ENCODE measurements at places on chromosomes 3 and 15.

GRCh38 chr3:113441051-113441770, at the start of gene CFAP44:
Gene CFAP44, minus strand, starts transcription at chr3:113441493. Its CDS starts 7,829 bp downstream, at chr3:113433664.
- DNase-seq, result peak; percentile 74
- H3K27me3 ChIP-seq, result no peaks in the 10 kb centered on the region
- no peaks in the 10 kb centered on the region for H3K4me1 ChIP-seq
- H3K36me3 ChIP-seq, result peaks cover 3% of the 10 kb centered on the region
- peak within 1 kb of the TSS; percentile 39 for H3K4me3 ChIP-seq

- H3K27ac ChIP-seq, result peak overlapping the region; percentile 64
- H3K27me3 ChIP-seq, result no peaks in the 10 kb centered on the region
- peaks cover 40% of the 10 kb centered on the region for H3K36me3 ChIP-seq
- H3K4me1 ChIP-seq, result peaks cover 27% of the 10 kb centered on the region
- no peak overlapping the region for H3K4me3 ChIP-seq
- peak; percentile 65 for DNase-seq
Observed at GRCh38 chr3:142022381-142022780, 127.0 kb downstream of the TFDP2 start.

GRCh38 chr15:25892126-25892525, 29.0 kb upstream of the ATP10A start:
- no peaks in the 10 kb centered on the region for H3K36me3 ChIP-seq
- no peak for DNase-seq
- no peaks in the 10 kb centered on the region for H3K27me3 ChIP-seq
- no peak overlapping the region for H3K4me3 ChIP-seq
- no peak overlapping the region for H3K27ac ChIP-seq

GRCh38 chr15:96107916-96108315, 222.6 kb upstream of the NR2F2 start:
- H3K36me3 ChIP-seq, result no peaks in the 10 kb centered on the region
- H3K4me3 ChIP-seq, result no peak overlapping the region
- H3K27ac ChIP-seq, result no peak overlapping the region
- no peaks in the 10 kb centered on the region for H3K27me3 ChIP-seq

- no peak for DNase-seq
- no peaks in the 10 kb centered on the region for H3K27me3 ChIP-seq
- H3K27ac ChIP-seq, result no peak overlapping the region
- H3K36me3 ChIP-seq, result no peaks in the 10 kb centered on the region
- no peaks in the 10 kb centered on the region for H3K4me1 ChIP-seq
Observed at GRCh38 chr3:111035316-111035715, 36.3 kb upstream of the NECTIN3 start.

DNA sequence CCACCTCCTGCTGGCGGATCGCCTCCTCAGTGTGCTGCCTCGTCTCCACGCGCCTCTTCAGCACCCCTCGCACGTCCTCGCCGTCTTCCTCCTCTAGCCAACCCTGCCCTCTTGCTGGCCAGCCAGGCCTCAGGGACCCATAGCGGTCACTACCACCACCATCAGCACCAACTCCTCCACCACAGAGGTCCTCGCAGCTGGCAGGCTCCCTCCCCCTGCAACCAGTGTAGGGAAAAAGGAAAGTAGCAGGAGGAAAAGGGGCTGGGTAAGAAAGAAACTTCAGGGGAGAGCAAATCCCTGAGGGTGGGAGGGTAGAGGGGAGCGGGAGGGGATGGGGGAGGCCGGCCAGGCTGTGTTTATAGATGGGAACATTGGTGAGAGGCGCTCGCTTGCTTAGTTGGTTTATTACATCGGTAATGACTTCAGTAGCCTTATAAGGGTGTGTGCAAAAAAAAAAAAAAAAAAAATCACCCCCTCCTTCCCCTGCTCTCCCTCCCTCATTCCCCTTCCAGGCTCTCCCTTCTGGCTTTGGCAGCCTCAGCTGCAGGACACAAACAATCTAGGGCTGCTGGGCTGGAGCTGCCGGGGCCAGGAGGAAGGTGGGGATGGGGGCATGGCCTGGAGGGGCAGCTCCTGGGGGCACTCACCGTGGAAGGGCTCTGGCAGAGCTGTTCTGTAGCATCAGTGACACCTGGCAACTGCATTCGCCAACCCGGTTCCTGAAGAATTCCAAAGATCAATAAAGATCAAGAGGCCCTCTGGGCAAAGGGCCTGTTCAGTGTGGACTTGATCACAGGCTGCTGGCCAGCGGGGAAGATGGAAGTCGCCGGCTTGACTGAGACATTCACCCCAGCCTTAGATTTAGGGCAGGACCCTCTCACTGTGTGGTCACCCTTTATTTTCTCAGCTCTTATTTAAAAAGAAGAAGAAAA, 116.2 kb upstream of the HACD2 start:
- no peak overlapping the region for H3K4me3 ChIP-seq
- peak overlapping the region; percentile 3 for H3K27ac ChIP-seq
- no peaks in the 10 kb centered on the region for H3K27me3 ChIP-seq
- no peak for DNase-seq
- no peaks in the 10 kb centered on the region for H3K4me1 ChIP-seq
- H3K36me3 ChIP-seq, result no peaks in the 10 kb centered on the region

GRCh38 chr3:171260899-171261298, 199.3 kb downstream of the TNIK start:
- H3K4me3 ChIP-seq, result no peak overlapping the region
- H3K4me1 ChIP-seq, result peaks cover 5% of the 10 kb centered on the region
- no peak for DNase-seq
- no peak overlapping the region for H3K27ac ChIP-seq
- H3K27me3 ChIP-seq, result no peaks in the 10 kb centered on the region
